Dermis lymphatic vessel endothelial cell (primary cell): ENCODE measurements at places on chromosomes 12 and 14. TPM values are rescaled to one million over a fixed set of nuclear protein-coding genes. Genes with fewer than 3 reads are reported as not detected.

The HOXC11 gene
- total RNA-seq: 0.11 TPM in 1 of 2 replicates, not detected in the other

The E2F7 gene
- 2.4 and 3.1 TPM in 2 replicates for total RNA-seq

The CHD8 gene
- 51.8 and 54.0 TPM in 2 replicates for total RNA-seq

The CCDC197 gene
- not detected in 2 replicates for total RNA-seq

The MYL6B gene
- total RNA-seq: 70.9 and 81.7 TPM in 2 replicates

The GYS2 gene
- not detected in 2 replicates for total RNA-seq

The OR4M1 gene
- not detected in 2 replicates for total RNA-seq

The TSPAN19 gene
- under 0.01 and 0.09 TPM in 2 replicates for total RNA-seq

The LMO3 gene
- not detected in 2 replicates for total RNA-seq

The NPFF gene
- not detected in 2 replicates for total RNA-seq

The OAS2 gene
- total RNA-seq: 0.43 and 0.95 TPM in 2 replicates

The GLTP gene
- 46.8 and 48.0 TPM in 2 replicates for total RNA-seq
